ENCODE measurements at places on chromosomes 4 and X.

DNA sequence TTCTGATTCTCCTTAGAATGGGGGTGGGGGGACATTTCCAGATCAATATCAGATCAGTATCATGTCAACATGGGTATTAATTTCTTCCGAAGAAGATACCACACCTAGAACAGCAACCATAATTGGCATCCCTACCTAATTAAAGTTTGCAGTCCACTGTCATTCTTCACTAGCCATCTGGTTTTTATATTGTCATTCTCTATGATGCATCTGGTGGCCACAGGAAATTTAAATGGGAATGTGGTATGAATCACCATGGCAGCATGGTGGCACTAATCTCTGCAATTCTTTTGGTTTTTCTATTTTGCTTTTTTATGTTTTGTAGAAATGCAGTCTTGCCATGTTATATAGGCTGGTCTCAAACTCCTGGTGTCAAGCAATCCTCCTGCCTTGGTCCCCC lies 16.6 kb upstream of the UBE2D3 start:
- no peak for DNase-seq

DNA sequence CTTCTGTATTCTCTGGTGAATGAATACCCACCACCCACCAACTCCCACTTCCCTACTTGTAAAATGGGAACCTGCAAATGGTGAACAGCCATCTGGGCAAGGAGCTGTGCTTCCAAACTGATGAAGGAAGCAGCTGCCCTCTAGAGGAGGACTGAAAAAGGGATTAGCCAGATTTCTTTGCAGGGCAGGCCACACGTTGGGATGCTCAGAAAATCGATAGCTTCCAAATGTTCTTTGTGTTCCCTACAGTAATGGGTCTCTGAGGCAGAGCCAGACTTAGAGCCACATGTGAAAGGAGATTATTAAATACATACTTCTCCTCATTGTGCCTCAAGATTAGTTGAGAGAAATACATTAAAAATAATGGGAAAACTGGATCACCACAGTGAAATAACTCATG lies 39.3 kb upstream of the LPAR4 start:
- DNase-seq: peak; percentile 55

- no peak for DNase-seq
Observed at GRCh38 chr4:121339824-121340223, 41.0 kb downstream of the QRFPR start.

DNA sequence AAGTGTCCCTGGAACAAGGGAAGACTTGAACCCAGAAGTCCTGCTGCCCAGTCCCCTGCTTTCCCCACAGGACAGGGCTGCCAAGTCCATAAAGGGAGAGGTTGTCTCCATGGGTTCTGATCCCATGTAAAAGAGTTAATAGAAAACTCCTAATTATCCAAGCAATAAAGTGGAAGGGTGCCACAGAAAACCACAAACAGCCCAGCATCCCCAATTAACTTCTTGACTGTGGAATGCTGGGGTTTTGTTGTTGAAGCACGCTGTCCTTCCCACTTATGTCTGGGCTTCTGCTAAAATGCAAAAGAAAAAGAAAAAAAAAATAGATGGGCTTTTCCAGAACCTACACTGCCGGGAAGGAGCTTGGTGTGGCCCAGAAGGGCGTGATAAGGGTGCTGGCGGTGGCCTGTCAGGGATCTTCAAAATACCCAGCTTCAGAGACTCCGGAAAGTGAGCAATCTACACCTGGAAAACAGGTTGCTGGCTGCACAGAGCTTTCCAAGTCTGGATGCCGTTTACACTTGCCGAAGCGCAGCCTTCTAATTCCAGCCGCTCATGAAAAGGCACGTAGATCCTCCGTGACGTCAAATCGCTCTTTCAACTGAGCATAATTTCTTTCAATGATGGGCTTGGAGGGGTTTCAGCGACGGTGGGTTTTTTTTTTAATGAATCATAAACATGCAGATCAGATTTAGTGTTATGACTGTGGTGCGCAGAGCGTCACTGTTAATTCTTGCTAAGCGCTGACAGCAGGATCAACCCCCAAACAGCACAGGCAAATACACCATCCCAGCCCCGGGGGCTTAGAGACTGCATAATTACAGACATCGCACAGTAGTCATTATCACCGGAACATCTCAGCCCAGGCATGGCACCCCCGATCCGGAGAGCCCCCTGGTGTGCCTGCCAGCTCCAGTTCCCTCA lies 197.6 kb downstream of the BCOR start:
- no peak for DNase-seq

DNA sequence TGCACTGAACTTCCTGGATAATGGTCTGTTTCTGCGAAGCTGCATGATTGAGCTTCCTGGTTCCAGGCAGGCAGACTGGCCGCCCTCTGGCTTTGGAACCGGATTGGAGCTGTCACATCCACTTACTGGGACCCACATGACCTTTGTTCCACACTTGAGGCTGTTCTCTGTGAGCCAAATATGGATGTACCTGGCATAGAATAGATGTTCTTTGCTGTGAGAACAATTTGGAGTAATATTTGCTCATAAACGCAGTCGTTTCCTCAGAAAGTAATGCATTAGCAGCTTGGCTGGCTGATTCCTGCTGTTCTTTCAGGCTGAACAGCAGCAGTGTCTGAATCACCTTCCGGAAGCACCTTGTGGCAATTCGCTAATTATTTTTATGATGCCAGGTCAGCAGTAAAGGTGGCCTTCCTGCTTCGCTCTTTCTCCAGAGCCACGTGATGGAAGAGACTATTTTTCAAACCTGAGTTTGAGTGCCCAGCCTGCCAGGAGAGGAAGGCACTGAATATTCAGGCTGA lies 78.1 kb upstream of the BOD1L1 start:
- DNase-seq: peak; percentile 5

- no peak for DNase-seq
Observed at GRCh38 chr4:120399826-120400225, 333.2 kb upstream of the MAD2L1 start.

DNA sequence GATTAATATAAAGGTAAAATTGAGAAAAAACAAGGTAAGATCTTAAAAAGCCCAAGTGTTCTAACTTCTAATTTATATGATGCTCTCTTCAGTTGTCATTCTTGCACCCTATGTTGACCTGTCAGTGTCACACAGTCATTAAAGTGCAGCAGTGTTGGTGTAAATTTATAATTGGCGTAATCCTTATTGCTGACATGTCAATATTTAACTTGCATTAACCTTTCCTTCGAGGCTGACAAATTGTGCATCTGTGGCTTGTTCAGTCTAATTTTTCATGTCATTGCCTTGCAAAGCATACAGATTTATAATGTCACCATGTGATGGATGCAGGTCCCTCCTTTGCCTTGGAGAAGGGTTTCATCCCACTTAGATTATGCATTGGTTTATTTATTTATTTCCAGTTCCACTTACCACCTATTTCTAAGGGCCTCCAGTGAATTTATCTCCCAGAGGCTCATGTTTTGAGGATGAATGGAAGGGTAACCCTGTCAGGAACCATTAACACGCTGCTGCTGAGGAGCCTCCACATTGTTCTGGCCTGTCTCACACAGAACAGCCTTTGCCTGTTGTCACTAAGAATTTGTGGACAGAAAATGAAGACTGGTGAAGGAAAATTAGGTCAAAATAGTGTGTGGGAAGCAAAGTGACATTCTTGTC lies 1098.5 kb upstream of the LCORL start:
- DNase-seq: no peak

DNA sequence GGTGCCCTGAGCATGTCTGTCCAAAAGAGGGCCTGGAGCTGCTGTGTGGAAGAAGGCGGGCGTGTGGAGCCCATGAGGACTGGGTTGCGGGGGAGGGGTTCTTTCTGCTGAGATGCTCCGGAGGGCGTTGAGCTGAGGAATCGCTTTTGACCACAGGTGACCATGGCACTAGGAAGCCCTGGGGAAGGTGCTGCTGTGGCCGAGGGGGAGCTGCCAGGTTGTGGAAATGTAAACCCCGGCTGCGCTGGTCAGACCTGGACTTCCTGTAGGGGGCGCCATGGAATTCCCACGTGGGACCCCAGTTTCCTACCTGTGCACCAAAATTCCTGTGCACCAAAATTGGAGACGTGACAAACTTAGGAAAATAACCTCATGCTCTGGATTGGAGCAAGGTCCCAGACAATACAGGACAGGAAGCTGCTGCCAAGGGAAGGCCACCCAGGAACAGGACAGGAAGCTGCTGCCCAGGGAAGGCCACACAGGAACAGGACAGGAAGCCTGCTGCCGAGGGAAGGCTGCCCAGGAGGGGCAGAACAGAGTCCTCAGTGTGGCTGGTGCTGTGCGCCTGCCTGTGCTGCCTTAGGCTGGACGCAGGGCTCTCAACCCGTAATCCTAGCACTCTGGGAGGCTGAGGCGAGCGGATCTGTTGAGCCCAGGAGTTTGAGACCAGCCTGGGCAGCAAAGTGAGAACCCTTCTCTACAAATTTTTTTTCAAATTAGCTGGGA lies 28.4 kb upstream of the UVSSA start:
- DNase-seq: peak; percentile 74

DNA sequence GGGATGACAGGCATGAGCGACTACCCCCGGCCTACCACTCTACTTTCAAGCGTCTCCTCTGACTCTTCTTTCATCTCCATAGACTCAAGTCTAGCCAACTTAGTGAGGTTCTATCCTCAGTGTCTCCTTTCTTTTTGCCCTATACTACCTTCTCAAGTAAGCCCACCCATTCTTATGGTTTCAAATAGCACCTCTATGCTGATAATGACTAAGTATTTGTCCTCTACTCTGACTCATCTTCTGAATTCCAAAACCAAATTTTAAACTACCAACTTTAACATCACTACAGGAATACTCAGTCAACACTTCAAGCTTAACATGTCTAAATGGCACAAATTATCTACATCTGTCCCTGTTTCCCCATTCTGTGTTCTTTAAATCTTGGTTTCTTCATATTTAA lies 47.8 kb downstream of the ELF2 start:
- DNase-seq: no peak

DNA sequence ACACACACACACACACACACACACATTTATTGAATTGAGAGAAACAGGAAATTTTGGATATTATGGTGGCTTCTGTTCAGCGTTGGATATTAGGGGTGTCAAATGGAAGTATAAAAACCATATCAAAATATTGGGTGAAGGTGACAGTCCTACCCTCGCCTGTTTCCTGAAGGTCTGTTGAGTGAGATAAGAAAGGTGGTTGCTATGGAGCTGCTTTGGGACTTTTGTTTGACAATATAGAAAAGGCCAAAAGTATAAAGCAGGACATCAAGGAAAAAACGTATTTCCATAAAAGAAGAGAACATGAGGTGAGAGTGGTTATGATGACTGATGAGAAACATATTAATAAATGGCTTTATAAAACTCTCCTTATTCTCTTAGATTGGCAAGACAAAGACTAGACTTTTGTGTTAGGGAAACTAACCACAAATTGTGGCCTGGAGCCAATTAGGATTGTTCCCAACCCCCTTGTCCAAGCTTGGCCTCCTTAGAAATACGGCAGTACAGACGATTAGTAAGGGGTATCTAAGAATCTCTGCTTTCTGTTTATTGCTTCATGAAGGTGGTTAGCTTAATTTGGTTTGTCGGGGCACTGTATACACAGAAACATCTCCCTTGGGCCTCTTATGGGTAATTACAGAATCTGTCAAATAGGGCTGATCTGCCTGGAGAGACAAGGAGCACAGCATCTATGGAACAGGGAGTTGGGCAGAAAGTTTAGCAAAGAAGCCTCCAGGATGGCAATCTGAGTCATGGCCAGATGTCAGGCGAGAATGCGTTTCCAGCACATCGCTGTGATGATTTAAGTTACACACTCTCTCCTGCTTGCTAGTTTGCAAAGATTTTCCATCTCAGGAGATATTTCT lies 198.0 kb downstream of the CBR4 start:
- DNase-seq: no peak

DNA sequence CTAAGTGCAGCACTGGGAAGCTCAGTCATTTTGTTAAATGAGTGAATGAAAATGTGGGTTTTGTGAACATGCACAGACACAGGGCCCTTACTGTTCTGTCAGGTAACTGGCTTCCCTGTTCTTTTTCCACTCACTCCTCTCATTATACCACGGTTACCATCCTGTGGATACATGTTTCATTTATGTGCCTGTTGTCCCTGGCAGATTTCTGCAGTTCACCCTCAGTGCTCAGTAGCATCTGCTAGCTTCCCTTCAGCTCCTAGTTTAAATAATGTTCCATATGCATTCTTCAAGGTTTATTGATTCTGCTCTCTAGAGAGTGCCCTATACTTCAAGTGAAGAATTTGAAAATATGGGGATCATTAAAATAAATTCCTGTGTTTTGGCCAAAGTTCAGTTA lies 1634.3 kb upstream of the ADGRL3 start:
- DNase-seq: no peak

GRCh38 chrX:17027931-17028330 lies 81.5 kb downstream of the REPS2 start:
- no peak for DNase-seq

DNA sequence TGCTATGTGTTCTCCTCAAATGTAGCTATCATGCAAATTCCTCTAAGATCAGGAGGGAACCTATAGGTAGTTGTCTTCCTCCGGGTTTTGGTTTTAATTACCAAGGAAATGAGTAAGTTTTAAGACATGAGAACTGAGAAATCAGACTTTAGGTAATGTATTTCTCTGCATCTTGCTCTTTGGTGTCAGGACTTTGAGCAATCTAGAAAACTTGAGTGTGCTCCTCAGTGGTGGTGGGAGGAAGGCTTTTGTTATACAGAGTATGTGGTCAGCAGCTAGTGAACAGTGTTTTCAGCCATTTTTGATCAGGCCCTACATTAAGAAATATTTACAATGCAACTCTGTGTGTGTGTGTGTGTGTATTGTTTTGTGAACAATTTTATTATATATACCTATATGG lies 224.1 kb downstream of the KLHL13 start:
- no peak for DNase-seq

DNA sequence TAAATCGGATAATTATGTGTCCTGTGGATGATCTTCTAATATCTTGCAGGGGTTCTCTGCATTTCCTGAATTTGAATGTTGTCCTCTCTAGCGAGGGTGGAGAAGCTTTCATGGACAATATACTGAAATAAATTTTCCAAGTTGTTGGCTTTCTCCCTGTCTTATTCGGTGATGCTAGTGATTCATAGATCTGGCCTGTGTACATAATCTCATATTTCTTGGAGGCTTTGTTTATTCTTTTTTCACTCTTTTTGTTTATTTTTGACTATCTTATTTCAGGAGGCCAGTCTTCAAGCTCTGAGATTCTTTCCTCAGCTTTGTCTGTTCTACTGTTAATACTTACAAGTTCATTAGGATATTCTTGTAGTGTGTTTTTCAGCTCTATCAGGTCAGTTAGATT lies 20.7 kb upstream of the CLGN start:
- no peak for DNase-seq

GRCh38 chr4:129220254-129220653 lies 124.3 kb downstream of the C4orf33 start:
- no peak for DNase-seq

Measured in GM23338 (cell line).